Islet precursor cell (in vitro differentiated cells): ENCODE measurements at places on chromosomes 16 and 17.

DNA sequence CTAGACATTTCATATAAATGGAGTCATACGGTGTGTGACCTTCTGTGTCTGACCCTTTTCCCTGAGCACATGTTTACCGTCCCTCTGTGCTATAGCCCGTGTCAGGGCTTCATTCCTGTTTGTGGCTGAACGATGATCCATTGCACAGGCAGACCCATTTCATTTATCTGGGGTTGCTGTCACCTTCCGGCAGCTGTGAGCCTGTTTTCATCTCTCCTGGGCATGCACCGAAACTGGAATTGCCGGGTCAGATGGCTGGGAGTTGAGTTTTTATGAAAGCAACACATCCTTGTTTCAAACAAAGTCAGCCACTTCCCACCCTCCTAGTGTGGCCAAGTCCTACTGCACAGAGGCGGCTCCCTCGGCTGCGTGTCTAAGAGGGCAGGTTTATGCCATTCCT, 25.5 kb downstream of the BAIAP2 start:
- DNase-seq, result no peak

- no peak for DNase-seq
These were observed 80.0 kb downstream of the CPPED1 start for GRCh38 chr16:12723681-12724080.

DNA sequence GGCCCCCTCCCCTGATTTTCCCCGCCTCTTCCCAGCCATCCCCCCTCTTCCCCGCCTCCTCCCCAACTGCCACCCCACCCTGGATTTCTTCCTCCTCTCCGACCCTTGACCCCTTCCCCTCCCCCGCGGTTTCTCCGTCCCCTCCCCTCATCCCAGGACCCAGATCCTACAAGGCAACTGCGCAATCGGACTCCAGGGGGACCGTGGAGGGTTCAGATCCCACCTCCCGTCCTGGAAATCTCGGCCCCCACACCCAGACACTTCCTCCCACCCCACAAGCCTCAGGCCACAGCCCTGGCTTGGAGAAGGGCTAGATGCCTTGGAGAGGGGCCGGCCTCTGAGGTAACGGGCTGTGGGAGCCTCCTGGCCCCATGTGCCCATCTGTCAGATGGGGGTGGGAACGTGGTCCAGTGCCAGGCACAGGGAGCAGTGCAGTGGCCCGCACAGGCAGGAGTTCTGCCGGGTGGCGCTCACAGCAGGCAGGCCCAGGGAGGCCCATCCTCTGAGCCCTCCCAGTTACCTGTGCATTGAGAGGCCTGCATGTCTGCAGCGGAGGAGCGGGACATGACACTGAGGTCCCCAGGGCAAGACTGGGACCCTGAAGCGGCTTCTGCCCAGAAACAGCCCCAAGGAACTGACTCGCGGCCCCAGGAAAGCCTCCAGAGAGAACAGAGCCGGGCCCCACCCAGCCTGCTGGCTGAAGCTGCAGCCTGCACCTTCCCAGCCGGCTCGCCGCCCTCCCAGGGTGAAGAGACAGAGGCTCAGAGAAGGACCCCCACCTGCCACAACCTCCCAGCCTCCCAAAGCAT, 16.7 kb downstream of the ZNF423 start:
- peak; percentile 68 for DNase-seq

GRCh38 chr17:43584666-43585102, 38.5 kb upstream of the ETV4 start:
- peak; percentile 78 for DNase-seq

GRCh38 chr17:74738051-74738996, 1.3 kb downstream of the RAB37 start:
- peak; percentile 52 for DNase-seq

DNA sequence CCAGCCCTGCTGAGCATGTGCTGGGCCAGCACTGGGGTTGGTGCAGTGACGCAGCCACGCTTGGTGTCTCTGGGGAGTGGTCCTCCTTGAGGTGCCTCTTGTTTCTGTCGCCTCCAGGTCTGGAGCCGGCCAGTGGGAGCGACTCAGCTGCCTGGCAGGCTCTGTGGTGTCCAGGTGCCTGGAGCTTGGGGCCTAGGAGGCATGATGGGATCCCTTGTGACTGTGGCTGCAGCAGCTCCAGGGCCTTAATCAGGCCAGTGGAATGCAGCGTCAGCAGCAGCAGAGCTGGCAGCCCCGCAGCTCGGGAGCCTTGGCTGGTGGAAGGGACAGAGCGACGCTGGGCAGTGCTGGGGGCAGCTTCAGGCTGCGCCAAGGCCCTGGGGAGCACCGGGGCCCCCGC, 74.7 kb upstream of the CIBAR2 start:
- peak; percentile 95 for DNase-seq
